NCI-H1092 treated with DMSO at 0.1 percent for 48 hours (cell line): ENCODE measurements at places on chromosomes 3 and 15.

GRCh38 chr3:28077572-28077971 lies 163.8 kb upstream of the CMC1 start:
- no peak for DNase-seq

DNA sequence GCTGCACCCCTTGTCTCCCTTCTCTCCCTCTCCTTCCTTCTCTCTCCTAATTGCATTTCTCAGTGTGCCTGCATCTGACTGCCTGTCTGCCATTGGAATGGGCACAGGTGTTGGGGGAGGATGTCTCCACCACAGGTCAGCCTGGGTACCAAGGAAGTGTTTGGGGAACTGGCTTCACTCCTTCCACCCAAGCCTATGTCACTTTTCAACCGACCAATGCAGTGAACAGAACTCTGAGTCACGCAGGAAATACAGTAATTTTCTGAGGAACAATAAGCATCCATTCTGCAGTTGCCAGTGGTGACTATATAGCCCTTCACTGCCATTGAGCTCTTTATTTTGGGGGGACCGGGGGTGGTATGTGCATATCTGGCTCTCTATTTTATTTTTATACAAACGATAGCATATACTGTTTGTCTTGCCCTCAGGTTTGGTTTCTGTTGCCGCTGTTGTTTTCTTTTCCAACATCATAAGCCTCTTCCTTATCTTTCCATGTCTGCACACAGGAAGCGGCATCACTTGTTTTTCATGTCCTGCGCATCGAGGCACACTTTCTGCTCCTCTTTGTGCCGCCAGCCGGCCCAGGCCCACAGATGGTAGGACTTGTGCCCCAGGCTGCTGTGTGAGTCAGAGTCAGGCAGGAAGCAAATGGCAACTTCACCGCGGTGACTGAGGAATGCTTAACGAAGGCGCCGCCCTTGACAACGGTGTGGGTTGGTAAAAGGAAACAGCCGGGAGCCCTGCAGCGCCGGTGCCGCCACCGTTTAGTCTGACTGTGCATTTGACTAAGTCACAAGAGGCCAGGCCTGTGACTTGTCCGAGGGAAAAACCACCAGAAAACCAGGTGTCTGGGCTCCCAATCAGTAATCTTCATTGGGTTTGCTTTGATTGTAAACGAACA lies 21.1 kb upstream of the CDCP1 start:
- peak; percentile 9 for DNase-seq

GRCh38 chr3:168040607-168041208 lies 55.0 kb downstream of the GOLIM4 start:
- DNase-seq, result peak; percentile 60

DNA sequence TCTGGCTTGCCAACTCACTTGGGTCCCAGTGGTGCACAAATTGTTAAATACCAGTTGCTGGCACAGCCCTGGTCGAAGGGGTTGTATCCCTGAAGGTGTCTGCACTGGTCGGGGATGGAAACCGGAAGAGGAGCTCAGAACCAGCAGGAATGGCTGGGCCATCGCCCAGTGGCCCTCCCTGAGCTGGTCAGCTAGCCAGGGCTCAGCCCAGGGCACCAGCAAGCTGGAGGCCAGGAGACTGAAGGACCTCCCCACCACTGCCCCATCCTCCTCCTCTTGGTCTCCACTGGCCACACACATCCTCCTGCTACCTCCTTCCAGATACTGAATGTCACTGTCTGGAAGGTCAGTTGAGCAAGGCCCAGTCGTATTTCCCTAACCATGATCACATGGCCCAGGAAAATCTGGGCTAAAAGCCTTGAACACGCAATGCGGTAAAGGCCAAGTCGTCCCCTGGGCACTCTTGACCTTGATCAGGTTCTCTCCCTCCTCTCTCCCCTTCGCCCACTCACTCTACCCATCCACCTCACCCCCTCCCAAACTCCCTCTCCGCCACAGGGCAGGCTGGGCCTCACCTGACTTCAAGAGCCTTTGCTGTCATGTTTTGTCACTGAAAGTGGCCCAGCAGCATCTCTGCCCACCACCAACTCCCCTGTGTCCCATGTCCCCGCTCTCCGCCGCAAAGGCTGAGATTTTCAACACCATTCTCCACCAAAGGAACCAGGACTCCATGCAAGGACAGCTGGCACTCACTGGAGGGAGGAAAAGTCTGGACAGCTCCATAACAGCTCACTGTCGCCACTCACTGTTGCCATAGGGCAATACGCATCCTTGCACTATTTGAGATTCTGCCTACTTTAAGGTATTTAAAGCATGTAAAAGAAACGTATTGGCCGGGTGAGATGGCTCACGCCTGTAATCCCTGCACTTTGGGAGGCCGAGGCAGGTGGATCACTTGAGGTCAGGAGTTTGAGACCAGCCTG lies 12.1 kb downstream of the ZDHHC19 start:
- DNase-seq, result no peak

- no peak for DNase-seq
These were observed 25.0 kb upstream of the BCL6 start for GRCh38 chr3:187770224-187770623.

DNA sequence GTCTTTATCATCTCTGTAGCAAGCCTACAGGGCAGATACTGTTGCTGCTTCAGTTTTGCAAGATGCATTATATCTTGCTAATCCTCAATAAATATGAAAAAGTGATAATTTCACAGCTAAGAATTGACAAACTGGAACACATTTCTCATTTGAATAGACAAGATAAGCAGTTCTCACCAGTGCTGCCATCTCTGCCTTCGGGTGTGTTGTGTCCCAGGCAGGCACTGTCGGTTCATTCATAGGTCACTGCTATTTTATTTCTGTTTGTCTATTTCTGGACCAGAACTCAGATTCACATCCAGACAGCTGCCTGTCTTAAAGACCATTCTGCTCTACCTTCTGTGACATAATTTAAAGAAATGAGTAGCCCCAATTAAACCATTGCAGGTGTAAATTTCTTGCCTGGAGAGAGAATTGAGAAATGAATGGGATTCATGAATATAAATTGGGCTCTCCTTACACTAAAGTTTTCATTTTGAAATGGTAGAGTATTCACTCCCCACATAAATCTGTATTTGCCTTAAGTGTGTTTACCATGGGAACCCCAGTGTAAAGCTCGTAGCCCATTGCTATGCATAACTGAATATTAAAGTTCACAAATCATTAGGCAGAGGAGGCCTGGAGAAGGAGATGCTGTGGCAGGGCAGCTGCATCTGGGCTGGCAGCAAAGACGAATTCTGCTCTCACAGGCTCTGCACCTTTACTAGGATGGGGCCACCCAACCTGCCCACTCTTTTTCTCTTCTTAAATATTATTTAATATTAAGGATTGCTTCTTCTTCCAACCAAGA lies 149.9 kb downstream of the ARPP21 start:
- no peak for DNase-seq

DNA sequence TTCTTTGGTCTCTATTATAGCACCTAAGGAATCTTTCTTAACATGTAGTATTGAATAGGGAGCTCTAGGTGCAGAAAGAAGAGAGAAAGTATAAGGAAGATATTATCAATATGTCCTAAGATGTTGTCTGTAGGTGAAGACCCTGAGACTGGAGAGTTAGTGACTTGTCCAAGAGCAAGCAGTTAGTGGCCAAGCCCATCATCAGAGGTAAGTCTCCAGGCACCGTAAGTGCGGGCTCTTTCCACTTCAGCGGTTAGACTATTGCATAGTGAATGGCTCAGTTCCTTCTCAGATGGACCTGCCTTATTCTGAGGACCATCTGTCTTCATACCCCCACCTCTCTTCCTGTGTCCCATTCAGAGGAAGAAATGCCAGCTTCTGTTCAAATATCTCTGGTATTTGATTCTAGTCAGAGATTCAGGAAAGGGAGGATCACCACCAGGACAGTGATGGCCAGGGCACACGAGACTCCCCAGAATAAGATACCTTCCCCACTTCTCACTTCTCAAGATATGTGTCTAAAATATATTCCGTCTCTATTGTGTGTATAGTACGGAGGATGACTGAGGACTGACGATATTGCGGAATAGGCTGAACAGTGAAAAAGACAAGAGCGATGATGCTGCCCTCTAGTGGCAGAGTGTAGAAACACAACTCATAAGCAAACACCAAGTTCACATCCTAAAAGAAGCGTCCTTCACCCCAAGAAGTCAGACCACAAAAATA lies 19.1 kb upstream of the ADGRG7 start:
- DNase-seq, result peak; percentile 40
